ENCODE measurements at places on chromosomes 6 and 20.

- DNase-seq, result peak; percentile 20
Observed at GRCh38 chr6:149190224-149190831, 127.2 kb upstream of the TAB2 start.

DNA sequence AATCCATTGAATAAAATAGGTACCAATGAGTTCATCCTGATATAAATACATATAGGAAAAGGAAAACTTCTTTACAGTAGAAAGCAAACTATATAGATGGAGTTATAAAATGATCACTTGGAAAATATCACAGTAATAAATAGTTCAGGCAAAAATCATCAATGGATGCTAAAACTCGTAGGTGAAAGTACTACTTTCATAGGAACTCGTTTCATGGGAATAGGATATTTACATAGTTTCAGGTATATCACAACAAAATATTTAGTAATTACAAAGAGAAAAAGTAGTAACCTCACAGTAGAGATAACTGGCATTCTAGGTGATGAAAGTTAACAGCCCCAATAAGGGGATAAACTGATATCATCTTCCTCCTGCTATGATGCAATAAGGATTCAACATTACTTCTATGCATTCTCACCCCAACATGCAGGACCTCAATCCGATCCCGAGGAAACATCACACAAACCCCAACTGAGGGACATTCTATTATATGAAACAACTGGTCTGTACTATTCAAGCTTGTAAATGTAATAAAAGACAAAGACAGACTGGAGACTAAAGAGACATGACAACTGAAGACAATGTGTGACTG, 13.7 kb downstream of the DDO start:
- DNase-seq, result no peak

DNA sequence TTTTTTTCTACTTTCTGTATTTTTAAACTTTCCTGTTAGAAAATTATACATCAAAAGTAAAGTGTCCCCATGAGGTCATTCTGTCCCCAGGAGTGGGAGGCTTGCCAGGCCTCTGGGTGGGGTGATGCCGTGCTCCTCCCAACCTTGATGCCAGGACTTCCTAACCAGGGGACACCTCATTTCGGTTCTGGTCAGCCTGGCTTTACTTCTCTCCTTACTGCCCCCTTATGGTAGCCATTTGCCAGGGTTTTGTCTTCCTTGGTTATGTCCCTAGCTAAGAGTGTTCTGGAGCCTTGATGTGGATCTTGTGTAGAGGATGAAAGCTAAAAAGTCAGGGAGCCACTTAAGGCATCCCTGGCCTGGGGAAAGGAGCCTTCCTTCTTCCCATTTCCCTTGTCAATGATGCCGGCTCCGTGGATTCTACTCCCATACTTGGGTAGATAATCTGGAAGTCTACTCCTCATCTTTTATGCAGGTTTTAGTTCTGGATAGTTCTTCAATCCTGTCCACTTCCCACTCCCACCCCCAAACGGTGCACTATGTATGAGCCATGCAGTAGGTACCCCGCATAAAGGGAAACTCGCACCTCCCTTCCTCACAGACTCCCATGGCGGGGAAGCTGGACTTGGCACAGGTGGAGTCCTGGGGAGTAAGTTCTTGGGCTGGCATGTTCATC, 164.1 kb upstream of the SALL4 start:
- DNase-seq, result no peak

GRCh38 chr20:10924644-10925201, 250.9 kb upstream of the JAG1 start:
- DNase-seq, result no peak

GRCh38 chr6:52641826-52642225, 29.1 kb upstream of the TMEM14A start:
- no peak for DNase-seq

GRCh38 chr6:144123421-144123820, 26.9 kb upstream of the STX11 start:
- no peak for DNase-seq

All from left ventricle myocardium inferior (tissue), 1 donor.